ENCODE measurements at places on chromosomes 1 and 21.

DNA sequence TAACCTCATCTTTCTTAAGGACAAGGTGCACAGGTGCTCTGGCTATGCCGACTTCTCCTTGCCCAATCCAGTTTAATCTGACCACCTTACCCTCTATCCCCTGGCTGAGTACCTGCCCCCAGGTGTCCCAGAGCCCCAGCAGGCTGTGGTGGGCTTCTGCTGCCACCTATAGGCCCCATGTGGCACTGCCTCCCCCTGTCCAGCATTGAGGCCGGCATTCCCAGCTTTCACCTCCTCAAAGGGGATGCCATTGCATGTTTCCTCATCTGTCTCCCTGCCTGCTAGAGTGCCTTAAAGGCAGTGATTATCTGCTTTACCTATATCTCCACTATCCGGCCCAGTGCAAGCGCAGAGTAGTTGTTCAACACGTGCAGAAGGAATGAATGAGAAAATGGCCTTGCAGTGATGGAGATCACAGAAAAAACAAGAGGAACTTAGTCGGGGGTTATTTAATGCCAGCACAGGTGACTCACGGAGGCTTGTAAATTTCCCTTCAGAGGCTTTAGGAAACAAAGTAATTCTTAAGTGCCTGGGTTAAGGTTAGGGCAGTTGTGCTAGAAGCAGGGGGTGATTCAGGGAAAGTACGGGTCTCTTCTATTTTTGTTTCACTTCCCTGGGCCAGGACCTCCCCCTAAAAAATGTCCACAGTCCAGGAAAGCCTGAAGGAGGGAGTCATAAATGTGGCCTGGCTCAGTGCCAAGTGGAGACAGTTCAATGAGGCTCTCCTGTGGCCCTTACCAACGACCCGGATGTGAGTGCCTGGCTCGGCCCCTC lies 131.8 kb upstream of the NGF start:
- DNase-seq, result no peak

DNA sequence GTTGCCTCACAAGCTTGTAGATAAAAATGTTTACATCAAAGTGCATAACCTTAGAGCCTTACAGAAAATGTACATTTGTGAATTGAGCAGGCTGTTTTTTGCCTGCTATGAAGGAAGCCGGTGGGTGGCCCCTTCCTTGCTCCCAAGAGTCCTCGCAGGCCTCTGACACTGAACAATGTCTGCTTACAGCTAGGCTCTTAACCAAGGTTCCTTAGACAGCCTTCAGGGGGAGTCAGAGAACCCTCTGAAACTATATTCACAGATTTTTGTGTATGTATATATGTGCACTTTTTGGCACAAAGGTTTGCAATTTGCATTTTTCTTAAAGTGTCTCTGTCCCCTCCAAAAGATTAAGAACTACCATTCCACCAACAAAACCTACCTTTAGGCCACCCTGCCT lies 282.6 kb downstream of the BARHL2 start:
- DNase-seq, result no peak

- no peak for DNase-seq
Measured at GRCh38 chr1:207830788-207831187, 78.9 kb downstream of the CD46 start.

- DNase-seq, result no peak
Measured at GRCh38 chr21:33117101-33117888, 47.4 kb downstream of the OLIG1 start.

DNA sequence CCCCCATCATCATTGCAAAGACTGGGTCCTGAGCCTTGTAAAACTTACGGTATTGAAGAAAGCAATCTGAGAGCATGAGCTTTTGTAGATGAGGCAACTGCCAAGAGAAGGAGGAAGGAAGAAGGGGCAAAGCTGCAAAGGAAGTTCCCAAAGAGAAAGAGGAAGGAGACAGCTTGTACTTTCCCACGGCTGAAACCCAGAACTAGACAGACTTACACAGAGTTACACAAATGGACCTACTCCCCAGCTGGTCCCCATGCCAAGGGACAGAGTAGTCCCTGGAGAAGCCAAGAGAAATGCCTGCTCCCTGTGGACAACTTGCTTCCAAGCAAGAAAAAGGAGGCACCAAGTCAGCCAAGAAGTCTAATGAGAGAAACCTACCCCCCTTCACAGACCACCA lies 22.6 kb downstream of the SLC5A9 start:
- no peak for DNase-seq

- peak; percentile 62 for DNase-seq
Measured at GRCh38 chr1:209576392-209577197, 6.9 kb upstream of the CAMK1G start.

GRCh38 chr1:160834945-160835565 lies 27.6 kb downstream of the CD244 start:
- peak; percentile 36 for DNase-seq

DNA sequence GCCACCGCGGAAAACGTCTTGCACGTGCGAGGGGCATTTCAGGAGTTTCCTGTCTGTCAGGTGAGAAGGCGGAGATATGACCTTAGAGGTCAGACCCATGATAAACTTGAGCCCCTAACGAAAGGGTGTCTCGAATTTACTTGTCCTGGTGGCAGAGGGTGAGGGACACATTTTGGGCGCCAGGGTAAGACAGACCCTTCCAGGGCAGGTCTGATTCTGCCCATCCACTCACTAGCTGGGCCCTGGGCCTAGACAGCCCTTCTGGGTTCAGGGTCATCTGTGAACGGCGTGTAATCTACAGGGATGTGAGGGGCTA lies 395 bp upstream of the CSRP1 start:
- DNase-seq, result no peak

DNA sequence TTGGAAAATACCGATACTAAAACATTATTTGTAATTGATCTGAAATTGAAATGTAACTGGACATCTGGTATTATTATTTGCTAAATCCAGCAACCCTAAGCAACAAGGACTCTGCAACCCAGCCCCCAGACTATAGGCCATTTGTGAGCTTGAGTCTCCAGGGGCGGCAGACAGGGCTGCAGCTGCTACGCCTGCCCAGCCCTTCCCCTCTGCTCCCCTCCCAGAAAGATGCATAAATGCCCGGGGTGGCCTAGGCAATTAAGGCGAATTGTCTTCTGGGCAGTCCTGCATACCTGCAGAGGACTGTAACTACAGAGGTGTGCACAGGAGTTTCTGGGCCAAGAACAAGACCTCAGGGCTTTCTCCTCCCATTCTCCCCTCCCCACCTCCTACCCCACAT lies 41.2 kb upstream of the LBR start:
- DNase-seq, result no peak

DNA sequence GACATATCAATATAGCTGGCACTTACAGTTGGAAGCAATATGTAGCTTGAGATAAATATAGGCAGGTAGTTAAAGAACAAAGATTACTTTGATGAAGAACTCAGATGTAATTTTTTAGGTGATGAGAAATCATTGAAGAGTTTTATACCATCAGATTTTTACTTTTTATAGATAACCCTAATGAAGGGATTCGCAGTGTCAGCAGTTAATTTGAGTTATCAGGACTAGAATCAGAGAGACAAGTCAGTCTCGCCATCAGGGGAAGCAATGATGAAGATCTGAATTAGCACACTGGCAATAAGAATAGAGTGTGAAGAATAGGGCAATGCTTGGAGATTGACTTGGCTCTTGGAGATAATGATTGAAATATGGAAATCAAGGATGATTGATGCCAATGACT lies 342.5 kb downstream of the PDE4B start:
- no peak for DNase-seq

- no peak for DNase-seq
Measured at GRCh38 chr1:34272152-34272551, 95.4 kb downstream of the C1orf94 start.

- no peak for DNase-seq
Measured at GRCh38 chr1:176122282-176122681, 84.8 kb downstream of the COP1 start.

DNA sequence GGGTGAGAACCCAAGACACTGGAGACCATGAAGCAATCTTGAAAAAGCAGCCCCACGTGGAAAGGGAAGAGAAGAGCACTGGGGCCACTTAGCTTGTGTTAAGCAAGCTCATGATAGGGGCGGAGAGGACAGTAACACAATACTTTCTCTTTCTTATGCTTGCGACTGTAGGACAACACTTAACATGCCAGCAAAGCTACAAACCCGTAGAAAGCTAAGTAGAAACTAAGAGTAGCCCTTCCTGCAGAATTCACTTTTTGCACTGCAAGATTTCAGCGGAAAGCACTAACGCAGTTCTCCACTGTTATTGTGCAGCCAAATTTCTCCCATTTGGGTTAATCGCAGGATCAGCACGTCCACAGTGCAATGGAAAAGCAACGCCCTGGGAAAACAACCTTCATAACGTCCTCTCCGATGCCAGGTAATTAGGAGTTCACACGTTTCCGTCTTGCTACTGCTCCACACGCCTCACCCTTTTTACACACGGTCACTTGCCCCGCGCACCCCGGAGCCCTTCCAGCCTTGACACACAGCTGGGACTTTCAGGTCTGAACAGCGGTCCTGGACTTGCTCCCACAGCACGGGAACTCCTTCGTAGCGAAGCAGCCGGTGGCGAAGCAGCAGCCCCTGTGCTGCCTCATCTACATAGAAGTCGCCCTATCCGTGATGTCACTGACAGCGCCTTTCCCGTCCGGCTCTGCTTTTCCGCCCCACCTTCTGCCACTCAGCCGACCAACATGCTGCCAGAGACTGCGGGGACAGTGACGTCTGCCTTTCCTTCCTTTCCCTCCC lies 148.6 kb downstream of the PPIAL4G start:
- peak; percentile 58 for DNase-seq

DNA sequence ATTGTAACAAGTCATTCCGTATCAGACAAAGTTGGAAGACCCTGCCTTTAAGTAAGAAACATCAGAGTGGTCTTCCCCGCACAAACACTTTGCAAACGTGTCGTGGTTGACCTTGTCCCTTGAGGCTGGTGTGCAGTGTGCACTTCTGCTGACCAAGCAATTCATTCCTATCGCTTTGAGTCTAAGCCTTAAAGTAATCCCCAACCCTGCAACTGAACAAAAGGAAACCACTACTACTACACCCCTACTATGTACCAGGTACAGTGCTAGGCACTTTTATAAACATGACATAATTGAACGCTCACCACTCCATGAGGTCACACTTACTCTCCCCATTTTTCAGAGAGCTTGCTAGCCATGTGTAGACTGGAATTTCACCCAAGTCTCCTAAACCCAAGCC lies 10.6 kb downstream of the ITPKB start:
- DNase-seq, result peak; percentile 59

DNA sequence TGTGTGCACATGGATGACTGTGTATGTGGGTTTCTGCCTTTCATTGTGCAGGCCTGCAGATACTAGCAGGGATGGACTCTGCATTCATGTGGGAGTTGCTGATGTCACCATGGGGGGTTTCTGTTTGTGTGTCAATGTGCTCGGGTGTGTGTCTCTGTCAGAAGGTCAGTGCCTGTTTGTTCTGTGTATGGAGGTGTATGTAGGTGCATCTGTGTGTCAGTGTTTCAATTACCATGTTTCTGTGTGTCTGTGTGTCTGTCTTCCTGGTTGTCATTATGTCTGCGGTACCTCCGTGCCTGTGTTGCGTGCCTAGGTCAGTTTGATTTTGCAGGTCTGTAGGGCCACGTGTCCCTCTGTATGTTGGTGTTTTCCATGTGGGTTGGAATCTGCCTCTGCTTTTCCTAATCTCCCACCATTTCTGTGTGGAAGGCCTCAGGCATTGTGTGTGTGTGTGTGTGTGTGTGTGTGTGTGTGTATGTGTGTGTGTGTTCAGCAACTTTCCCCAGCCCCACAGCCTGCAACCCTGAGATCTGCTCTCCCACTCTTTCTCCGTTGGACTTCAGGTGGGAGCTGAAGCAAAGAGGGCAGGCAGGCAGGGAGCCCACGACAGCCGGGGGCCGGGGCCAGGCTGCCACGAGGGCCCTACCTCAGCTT lies 36.7 kb upstream of the WASF2 start:
- DNase-seq, result peak; percentile 22

- DNase-seq, result no peak
Measured at GRCh38 chr1:111948209-111949171, 41.0 kb downstream of the KCND3 start.

GRCh38 chr1:7651203-7651602 lies 119.9 kb upstream of the VAMP3 start:
- DNase-seq, result no peak

GRCh38 chr1:51297401-51298321 lies 32.7 kb downstream of the TTC39A start:
- no peak for DNase-seq

DNA sequence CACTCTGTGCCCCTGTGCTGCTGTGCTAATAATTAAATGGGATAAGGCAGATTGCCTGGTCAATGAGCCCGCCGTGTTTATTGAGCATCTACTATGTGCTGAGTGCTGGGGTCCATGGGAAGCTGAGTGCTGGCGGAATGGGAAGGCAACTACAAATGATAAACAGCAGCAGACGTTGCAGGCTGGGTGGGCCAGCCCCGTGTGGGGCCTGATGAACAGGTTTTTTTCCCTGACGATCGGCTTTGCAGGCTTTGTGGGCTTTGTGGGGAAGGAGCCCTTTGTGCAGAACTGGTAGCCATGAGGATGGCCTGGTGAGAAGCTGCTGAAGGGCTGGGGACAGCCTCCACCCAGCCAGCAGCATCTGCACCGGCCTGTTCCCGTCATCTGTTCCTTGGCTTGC lies 3.5 kb downstream of the PDE9A start:
- DNase-seq, result no peak

DNA sequence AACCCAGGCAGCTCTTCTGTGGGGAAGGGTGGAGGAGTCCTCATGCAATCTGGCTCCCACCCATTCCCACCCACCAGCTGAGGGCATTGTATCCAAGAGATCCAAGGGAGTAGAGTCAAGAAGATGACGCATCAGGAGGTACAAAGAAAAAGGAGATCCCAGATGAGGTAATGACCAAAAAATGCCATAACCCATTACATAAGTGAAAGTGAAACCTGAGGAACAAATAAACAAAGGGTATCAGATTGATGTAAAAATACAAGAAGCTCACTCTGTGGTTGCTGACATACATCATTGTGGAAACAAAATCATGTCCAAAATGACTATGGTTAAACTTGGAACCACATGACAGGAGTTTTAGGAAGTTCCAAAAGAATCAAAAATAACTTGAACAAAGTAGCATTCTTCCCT lies 42.5 kb downstream of the CCN1 start:
- no peak for DNase-seq

- DNase-seq, result no peak
Measured at GRCh38 chr1:5953386-5953785, 38.8 kb downstream of the NPHP4 start.

DNA sequence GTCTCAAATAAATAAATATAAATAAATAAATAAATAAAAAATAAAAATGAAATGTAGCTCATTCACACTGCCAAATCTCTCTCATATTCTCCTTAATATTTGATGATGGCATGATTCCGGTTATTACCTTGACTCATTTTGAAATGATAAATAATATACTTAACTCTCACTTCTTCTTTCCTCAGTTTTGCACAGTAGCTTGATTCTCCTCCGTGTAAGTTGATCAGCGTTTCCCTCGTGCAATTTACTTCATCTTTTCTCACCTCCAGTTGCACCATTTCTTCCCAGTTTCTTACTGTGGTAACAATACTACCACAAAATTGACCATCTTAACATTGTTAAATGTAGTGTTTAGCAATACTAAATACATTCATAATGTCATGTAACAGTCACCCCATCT lies 111.6 kb downstream of the RIPK4 start:
- no peak for DNase-seq

GRCh38 chr1:240122639-240123613 lies 31.2 kb downstream of the FMN2 start:
- no peak for DNase-seq

- DNase-seq, result no peak
Measured at GRCh38 chr1:85343612-85344255, 67.3 kb upstream of the BCL10 start.
